ENCODE measurements at places on chromosomes 5 and 9.

GRCh38 chr9:5718296-5719032 lies 89.6 kb downstream of the RIC1 start:
- peak; percentile 41 for DNase-seq

DNA sequence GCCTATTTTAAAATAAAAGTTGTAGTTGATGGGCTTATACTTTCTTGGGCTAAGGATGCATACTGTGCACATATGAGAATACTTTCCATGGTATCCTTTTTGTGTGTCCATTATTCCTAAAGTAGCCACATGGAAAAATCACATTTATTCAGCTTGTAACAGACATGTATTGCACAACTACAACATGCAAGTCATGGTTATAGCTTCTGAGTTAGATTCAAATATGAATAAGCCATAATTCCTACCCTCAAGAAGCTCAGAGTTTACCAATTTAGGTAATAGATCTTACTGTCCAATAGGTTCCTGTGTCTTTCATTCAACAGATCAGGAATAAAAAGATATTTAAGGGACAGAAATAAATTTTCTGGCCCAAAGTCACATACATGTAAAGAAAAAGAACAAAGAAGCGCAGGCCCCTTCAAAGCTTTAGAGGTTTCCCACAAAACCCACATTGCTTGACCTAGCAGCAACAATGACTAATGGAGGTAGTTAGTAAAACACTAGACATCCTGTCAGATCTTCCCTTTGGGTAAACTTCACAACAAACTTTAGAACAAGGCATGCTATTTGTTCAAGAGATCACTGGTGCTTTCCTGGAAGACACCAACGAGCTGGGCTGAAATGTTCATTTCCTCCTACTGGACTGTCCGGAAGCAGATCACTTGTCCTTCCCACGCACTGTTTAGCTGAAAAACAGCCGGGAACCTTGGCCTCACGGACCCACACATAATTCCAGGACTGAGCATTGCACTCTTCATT lies 78.4 kb upstream of the ITGA1 start:
- no peak for DNase-seq

GRCh38 chr9:2771661-2772060 lies 54.4 kb downstream of the KCNV2 start:
- no peak for DNase-seq

GRCh38 chr5:108418197-108418596 lies 36.3 kb upstream of the FBXL17 start:
- DNase-seq = no peak

DNA sequence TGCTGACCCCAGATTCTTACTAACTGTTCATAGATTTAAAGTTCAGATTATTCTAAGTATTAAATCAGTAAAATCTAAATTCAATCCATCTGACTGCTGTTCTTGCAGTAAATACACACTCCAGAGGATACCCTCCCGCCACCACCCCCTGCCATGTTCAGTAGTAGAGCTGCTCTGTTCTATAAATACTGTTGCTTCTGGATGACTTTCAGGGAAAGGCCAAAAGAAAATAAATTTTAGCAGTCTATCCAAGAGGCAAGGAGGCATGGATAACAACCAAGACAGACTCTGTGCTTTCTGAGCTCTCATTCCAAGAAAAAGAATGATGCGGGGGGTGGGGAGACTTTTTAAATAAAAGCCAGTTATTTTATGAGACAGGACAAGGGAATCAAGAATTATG lies 115.1 kb downstream of the ADAMTS6 start:
- no peak for DNase-seq

- no peak for DNase-seq
Observed at GRCh38 chr9:97689401-97690180, 7.5 kb downstream of the XPA start.

DNA sequence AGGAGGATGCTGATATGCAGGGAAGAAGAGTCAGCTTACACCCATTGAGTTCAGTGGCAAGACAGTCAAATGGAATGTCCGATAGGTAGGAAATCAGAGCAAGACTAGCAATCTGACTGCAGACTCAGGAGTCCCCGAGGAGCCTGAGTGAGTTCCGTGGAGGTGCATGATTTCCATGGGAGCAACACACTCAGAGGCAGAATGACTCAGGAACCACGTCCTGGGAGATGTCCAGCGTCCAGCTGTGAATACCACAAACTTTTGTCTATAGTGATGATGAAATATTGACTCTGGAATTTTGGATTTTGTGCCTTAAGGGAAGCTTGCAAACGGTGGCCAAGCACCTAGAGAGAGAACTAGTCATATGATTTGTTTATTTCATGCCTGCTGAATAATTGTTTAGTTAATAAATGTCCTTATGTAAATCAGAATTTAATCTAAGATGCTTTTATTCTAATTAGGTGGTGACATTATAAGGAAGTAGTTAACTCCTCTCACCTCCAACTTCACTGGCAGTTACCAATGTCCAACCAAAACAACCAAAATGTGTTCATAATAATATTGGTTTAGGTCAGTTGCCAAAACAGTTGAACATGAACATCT lies 100.4 kb downstream of the PDE4D start:
- DNase-seq = peak; percentile 79

GRCh38 chr9:81693671-81694378 lies 4.5 kb upstream of the TLE1 start:
- DNase-seq = peak; percentile 71

DNA sequence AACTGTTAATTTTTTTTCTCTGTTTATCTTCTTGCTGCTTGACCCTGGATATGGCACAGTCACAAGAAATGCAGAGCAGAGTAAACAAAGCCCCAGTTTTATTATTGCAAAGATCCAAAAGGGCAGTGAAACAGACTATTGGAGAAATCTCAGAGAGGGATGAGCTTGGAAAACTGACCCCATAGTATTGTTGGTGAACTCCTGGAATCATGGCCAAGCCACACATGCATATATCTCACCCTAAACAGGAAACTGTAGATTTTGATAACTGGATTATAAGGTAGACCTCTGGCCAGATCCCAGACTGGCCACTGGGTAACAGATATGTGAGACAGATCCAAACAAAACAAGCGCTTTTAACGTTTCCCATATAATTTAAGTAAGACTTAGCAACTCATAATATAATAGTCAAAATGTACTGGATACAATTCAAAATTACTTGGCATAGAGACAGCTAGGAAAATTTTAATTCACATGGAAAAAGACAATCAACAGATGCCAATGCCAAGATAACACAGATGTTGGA lies 263.5 kb upstream of the SEMA6A start:
- no peak for DNase-seq
